Stimulated activated naive CD4-positive, alpha-beta T cell (primary cell): ENCODE measurements at places on chromosomes 16 and 17.

- DNase-seq: no peak
Observed at GRCh38 chr16:81401035-81401950, 43.3 kb upstream of the CMIP start.

GRCh38 chr17:43517161-43517560, 29.0 kb downstream of the ETV4 start:
- DNase-seq: no peak

- DNase-seq: no peak
Observed at GRCh38 chr16:86994651-86995171, 322.5 kb downstream of the C16orf95 start.

- no peak for DNase-seq
Observed at GRCh38 chr17:29018788-29019474, 13.1 kb upstream of the SEZ6 start.

- no peak for DNase-seq
Observed at GRCh38 chr16:87101903-87102302, 215.3 kb downstream of the C16orf95 start.

GRCh38 chr17:82098169-82098938, at the start of gene FASN:
Gene FASN, minus strand, starts transcription at chr17:82098236. Its CDS starts 1,791 bp downstream, at chr17:82096445.
- peak; percentile 97 for DNase-seq

DNA sequence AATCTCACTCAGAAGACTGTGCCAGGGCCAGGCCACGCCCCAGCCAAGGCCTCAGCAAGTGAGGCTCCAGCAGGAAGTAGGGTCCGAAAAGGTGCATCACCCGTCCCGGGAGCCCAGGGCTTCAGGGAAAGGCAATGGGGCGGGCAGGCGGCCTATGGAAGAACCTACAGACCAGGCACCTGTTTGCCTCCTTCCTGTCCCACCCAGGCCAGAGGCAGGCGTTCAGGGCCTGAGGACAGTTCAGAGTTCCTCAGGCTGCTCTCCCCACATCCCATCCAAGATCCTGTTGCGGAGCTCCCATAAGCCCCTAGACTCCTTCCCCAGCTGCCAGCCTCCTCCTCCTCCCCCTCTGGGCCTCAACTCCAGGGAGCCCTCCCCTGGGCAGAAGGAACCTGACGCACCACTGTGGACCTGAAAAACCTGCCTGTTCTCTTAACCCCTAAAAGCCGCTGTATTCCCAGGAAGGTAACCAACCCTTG, 2.3 kb downstream of the CLUH start:
- no peak for DNase-seq

DNA sequence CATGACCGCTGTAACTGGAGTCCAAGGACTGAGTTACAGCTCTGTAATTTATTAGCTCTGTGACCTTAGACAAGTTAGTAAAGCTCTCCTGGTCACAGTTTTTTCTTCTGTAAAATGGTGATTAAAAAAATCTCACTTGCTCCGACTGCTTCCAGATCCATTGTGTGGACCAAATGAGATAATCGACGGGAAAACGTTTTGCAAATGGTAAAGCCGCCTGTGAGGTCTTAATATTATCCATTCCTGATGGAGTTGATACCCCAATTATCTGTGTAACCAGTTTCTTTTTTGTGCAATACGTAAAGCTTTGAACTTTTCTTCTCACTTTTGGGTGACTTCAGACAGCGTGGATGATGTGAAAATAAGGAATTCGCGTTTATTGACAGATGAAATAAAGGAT, 422.9 kb downstream of the UTP18 start:
- no peak for DNase-seq

GRCh38 chr16:70664325-70665112, 18.2 kb downstream of the IL34 start:
- DNase-seq: no peak

DNA sequence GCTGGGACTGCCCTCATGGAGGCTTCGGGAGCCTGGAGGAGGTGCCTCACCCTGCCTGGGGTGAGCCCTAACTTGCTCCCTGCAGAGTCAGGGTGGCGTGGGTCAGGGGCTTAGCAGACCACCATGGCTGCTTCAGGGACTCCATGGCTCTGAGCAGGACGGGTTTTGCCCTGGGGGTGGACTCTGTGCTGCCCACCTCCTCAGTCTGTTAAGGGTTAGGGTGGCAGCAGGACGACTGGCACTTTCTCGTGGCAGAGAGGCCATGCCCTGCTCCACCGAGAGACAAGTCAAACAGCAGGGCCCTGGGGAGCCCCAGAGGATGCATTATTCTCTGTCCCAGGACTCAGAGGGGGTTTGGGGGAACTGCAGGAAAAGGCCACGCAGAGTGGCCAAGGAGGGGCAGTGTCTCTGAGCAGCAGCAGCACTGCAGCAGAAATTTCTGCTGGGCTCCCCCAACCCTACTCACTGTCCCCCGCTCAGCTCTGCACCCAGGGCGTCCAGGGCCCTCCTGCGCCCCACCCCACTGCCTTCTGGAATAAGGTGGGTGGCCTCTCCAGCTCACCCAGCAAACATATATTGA, 1.8 kb upstream of the PRSS22 start:
- no peak for DNase-seq

DNA sequence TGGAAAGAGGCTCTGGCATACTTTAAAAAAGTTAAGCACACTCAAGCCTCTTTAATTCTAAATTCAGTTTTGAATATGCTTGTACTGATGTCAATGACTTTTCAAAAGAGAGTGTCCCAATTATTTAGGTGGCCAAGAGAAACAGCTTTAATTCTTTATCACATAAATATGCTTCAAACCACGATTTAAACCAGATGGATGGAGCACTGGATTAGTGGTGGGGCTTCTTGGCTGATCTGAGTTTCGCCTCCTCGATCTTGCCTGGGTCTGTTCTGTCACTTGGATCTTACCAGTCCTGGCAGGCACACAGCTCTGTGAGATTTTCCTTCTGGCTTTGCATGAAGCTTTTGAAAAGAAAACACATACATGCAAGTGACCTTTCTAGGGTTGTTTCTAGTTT, 467.8 kb downstream of the MAF start:
- no peak for DNase-seq

GRCh38 chr16:83307594-83307992, 500.2 kb upstream of the HSBP1 start:
- no peak for DNase-seq

DNA sequence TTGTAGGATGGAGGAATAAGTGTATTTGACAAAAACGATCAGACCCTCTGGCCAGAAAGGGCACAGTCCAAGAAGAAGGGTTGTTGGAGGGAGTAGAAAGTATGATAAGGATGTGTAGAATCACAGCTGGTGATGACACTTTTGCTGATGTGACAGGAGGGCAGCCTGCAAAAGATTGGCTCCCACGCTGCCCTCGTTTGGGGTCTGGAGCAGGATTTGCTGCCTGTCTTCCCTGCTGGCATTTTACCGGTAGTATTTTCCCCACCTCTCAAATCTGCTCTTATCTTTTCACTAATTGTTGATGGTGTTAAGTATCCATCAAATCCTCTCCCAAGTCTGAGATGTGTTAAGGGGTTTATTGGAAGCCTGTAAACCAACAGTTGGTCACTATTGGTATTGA, 208.8 kb downstream of the CCDC182 start:
- DNase-seq: no peak
